ENCODE measurements at places on chromosomes 1 and 21.

DNA sequence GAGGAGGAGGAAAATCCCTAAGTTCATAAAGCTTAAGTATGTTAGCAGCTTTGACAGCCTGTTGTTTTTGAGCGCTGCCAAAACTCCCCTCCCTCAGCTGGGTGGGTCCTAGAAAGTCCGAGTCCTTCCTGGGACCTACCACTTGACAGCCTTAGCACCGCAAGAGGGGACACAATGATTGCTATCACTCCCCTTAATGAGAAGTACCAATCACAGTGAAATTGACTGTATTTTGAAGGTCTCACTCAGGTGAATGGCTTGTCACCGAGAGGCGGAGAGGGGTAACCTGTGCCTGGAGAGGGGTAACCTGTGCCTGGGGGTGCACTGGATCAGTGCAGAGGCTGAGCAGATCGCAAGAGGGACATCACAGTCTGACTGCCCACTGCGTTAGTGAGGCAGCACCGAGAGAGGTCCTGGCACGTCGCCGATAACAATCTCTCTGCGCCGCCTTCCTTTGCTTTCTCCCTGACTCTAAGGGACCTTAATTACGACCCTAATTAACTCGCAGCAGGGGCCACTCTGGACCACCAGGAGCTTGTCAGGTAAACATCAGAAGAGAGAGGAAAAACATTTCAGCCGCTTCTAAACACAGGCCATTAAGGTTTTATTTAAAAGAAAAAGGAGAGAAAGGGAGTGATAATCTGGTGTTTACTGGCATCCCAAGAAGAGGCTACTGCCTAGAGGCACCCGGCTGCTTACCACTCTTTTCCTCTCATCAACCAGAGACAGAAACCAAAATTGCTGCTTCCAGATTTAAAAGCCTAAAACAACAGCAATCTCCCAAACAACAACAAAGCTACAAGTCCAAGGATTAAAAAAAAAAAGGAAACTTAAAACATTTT is 25.7 kb upstream of the KCNK1 start:
- DNase-seq: no peak

- DNase-seq: no peak
These were observed 11.5 kb downstream of the CYB5RL start for GRCh38 chr1:54188291-54188690.

DNA sequence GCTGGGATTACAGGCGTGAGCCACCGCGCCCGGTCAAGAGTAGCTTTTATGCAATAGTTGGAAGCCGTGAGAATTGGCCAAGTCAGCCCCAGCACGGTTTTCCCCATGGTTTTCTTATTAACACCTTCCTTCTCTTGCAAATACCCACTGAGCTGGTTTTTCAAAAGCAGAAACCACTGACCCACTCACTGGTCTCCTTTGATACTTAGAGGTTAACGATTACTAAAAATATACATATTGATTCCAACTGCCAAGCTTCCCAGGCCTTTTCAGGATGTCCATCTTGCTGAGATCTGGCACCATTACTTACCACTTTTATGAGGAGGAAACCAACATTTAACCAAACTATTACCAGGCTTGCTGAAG is 25.9 kb upstream of the TARDBP start:
- DNase-seq: no peak

- DNase-seq: no peak
These were observed 72.0 kb upstream of the ATF3 start for GRCh38 chr1:212536586-212536985.

GRCh38 chr1:100907887-100908286 is 12.0 kb downstream of the SLC30A7 start:
- no peak for DNase-seq

GRCh38 chr1:222234351-222234750 is 313.6 kb downstream of the HHIPL2 start:
- DNase-seq: no peak

DNA sequence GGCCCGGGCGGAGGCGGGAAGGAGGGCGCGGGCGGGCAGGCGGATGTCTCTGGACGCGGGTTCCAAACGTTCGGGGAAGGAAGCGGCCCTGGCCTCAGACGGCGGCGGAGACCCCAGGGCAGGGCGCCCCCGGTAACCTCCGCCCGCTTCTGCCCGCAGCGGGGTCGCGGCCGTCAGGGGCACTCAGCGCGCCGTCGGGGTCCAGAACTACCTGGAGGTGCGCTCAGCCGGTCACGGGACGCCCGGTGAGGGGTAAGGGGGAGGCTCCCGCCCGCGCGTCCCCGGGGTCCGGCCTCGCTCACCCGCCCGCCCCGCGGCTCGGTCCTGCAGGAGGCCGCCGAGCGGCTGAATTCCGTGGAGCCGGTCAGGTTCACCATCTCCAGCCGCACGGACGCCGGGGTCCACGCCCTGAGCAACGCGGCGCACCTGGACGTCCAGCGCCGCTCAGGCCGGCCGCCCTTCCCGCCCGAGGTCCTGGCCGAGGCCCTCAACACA is 406 bp downstream of the PUSL1 start:
- no peak for DNase-seq

DNA sequence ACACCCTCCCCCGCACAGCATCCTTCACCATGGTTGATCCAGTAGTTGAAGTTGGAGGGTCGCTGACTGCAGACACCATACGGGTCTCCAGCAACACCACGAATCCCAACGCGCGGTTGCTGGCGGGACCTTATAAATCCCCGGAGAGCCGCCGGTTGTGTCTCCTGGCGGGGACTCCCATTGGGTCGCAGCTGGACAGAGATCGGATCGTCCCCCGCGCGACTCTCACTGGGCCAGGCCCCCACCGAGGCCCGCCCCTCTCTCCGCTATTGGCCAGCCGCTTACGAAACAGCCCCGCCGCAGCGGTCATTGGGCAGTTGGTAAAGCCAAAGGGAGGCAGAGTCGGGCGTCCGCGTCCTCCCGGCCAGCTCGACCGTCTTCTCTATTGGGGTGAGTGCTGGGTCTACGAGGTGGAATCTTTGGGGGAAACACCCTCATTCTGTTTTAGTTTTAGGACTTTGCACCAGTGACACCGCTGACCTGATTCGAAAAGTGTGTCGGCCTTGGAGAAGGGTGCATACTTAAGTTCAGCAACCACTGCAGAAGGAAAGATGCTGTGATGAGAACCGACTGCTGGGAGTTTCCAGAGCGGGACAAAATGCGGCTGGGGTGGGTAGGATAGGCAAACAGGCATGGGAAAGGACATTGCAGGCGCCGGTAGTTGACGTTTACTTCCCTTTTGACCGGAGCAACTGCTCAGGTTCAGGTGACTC is 27.4 kb downstream of the RABIF start:
- DNase-seq: peak; percentile 25

DNA sequence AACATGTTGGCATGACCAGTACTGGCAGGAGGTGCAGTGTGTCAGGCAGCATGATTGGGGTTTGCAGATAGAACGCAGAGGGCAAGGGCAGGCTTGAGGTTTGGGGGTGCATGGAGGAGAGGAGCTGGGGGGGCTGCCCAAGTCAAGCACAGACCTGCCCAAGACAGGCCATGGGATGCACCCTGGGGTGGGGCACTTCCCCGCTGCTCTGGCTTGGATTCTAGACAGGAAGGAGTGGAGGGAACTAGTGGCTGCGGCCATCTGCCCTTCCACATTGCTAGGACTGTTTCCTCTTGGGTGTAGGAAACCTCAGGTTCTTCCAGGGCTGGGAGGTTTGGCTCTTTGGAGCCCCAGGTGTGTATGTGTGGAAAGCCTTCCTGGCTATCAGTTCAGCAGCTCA is 3.0 kb downstream of the PDXK start:
- no peak for DNase-seq

GRCh38 chr1:208273386-208274017 is 29.3 kb upstream of the PLXNA2 start:
- DNase-seq: no peak

DNA sequence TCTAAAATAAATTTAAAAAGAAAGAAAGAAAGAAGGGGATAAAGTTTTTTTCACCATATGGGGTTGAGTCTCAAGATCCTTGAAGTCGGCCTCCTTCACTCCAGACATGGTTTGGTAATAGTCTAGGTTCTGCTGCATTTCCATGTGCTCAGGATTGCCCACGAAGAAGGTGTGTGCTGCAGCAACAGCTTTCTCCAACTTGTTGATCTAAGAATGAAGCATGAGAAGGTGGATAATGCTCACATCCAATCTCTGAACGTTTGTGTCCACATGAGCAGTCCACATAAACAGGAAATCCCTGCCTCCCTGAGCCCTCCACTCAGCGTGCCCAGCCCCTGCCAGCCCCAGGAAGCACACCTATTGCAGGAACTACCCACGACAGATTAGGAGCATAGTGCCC is 4.6 kb downstream of the P3H1 start:
- no peak for DNase-seq

DNA sequence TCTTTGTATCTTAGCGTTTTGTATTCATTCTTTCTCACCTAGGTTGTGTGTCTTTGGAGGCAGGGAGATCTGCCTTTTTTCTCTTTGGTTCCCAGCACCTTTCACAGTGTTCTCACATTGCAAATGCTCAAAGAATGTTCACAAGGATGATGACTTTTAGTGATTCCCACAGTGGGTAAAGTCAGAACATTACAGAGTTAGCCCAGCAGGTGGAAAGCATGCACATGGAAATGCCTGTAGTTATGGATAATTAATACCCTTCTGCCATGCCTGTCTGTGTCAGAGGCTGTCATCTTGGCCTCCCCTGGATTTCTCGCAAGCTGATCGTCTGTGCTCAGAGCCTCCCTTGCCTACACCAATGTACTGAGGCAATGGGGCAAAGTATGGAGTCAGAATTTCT is 458.9 kb downstream of the LMO4 start:
- DNase-seq: no peak

- DNase-seq: no peak
These were observed 26.7 kb upstream of the A3GALT2 start for GRCh38 chr1:33347650-33347992.

DNA sequence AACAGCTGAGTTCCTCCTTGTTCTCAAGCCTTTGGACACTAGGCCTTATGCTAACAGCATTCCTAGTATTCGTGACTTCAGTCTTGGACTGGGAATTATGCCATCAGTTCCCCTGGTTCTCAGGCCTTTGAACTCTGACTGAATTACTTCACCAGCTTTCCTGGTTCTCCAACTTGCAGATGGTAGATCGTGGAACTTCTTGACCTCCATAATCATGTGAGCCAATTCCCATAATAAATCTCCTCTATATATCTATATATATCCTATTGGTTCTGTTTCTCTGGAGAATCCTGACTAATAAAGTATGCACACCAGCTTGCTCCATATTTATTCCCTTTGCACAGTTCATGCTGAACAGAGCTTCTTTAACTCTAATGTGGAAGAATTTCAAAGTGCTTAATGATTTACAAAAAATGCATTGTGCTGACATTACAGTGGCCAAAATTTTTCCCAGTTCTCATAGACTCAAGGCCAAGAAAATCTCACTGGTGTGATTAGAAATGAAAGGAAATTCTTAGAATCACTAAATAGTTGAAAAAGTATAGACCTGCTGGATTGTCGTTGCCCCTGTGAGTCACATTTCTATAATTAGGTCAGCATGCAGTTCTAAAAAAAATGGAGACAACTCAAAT is 462.9 kb upstream of the ADAMTS5 start:
- no peak for DNase-seq

DNA sequence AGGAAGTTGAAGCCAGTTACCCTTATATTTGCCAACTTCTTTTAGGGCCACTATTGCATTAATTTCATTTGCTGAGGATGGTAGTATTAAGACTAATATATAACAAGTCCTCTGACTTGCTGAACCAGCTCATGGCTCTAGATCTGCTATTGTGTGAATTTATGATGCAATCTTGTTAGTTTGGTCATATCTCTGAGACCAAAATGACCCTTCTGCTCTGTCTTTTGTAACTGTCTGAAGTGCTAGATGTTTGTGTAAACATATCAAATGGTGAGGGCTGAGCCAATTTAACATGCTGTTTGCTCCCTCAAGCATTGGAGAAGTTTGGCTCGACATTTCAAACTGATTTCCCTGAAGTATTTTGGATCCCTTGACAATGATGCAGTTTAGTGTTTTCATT is 106.9 kb upstream of the PTGFR start:
- no peak for DNase-seq

GRCh38 chr1:236978740-236979139 is 25.5 kb downstream of the MT1HL1 start:
- no peak for DNase-seq
